PC-3 (cell line): ENCODE measurements at places on chromosomes 1 and 21.

DNA sequence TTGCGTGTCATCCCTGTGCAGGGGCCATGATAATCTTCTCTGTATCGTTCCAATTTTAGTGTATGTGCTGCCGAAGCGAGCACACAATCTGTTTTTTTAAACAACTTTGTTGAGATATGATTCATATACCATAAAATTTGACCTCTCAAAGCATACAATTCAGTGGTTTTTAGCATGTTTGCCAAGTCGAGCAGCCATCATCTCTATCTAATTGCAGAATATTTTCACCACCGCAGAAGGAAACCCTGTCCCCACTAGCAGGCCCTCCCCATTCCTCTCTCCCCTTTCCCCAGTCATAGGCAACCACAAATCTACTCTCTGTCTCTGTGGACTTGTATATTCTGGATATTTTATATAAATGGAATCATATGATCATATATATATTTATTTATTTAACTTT lies 78.7 kb upstream of the TINAGL1 start:
- DNase-seq: peak; percentile 77

DNA sequence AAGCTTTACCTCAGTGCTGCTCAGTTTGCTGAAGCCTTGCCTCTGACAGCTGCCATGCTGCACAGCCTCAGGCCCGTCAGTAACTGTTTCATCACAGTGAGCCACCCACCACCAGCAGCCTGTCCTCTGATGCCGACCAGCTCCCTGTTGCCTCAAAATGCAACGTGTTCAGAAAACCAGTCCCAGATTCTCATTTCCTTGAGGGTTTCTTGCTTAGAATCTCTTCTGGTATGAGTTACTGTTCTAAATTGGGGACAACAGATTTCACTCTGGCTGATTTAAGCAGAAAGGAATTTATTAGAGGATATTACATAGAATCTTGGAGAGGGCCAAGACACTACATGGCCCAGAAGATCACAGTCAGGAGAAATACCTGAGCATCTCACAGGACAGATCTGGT lies 11.0 kb downstream of the UBL4B start:
- DNase-seq: peak; percentile 11

- no peak for DNase-seq
These were observed 83.9 kb downstream of the NID1 start for GRCh38 chr1:235980976-235981375.

- DNase-seq: peak; percentile 60
These were observed 1.9 kb upstream of the MYBPH start for GRCh38 chr1:203177470-203178039.

DNA sequence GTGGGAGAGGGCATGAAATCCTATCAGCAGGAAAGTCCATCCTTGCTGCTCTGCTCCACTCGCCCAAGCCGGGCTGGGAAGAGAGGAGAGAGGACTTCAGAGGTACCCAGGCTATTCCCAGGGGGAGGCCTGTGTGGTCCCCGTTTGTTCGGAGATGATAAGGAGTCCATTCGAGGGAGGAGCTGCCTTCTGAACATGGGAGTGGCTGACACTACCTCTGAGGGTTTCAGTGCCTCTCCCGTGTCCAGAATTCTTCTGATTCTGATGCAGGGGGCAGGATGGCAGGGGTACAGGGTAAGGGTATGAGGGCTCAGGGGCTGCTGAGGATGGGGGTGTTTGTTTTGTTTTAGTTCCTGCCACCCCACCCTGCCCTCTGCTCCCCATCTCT lies 40.4 kb downstream of the BACE2 start:
- no peak for DNase-seq

DNA sequence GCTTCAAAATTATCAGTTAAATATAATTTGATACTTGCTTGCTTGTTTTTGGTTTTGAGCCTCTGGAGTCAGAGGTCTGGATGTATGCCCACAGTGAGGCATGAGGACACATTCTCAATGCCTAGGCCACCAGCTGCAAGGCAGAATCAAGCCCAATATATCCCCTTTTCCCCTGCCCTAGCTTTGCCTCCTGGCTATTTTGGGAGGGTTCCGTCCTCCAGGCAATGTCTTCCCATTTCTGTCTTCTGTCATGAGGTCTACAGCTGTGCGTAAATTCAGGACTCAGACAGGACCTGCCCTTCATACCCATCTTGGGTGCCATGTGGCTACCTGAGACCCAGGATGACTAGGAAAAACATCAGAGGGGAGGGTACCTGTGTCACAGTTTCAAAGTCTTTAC lies 19.2 kb downstream of the NRDC start:
- no peak for DNase-seq
